ENCODE measurements at places on chromosomes 7 and 10.

DNA sequence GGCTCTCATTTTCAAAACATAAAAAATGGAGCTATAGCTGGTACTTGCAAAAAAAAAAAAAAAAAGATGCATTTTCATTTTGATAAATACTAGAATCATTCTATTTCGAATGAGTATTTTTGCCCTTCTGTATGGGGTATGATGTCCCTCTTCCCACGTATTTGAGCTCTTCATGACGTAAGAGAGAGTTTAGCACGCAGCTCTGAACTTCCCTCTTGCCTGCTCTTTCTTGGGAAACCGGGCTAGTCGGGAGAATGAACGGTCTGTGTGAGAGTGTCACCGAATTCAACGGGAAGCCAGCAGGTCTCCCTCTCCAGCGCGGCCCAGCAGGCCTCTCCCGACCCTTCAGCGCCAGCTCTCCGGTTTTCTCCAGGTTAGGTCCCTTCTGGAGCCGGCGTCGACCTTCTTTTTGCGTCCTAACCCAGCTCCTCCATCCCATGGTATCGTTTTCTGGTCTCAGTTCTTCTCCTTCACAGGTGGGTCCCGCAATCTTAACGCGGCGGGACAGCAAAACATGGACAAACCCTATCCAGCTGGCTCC, 159.2 kb upstream of the PITRM1 start:
- DNase-seq, result peak; percentile 28

GRCh38 chr7:140242057-140243031, 65.6 kb upstream of the KDM7A start:
- peak; percentile 56 for DNase-seq

- no peak for DNase-seq
Measured at GRCh38 chr10:127993056-127993690, 86.3 kb downstream of the PTPRE start.

DNA sequence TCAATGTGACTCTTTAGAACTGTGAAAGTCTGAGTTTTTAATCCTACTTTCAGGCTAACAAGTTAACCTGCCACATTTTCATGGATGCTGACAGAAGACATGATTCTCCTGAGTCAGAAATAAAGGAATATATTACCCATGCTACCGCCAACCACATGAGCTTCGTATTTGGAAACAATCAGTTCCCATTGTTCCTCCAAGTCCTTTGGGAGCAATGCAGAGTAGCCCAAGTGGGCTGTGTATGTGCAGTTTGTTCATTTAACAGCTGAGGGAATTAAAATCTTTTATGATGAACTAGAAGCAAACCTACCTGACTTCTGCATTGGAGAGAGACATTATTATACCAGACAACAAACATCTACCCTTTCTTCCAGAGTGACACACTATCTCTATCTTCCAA, 169.3 kb upstream of the BET1 start:
- no peak for DNase-seq

DNA sequence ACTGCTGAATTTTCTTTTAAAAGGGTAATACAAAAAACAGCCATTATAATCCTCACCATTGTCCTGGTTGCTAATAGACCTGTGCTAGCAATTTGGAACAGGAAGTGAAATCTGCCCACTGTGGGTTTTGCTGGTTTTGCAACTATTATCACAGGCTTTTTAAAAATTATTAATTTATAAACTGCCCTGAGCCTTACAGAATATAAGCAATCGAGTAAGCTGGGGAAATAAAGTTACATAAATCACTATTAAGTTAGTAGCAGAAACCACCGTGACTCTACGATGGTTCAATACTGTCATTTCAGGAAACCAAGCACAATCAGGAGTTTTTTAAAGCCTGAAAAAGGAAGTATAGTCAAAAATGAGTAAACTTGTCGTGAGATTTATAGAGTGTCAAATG, 62.3 kb downstream of the TMEM26 start:
- DNase-seq, result peak; percentile 85

DNA sequence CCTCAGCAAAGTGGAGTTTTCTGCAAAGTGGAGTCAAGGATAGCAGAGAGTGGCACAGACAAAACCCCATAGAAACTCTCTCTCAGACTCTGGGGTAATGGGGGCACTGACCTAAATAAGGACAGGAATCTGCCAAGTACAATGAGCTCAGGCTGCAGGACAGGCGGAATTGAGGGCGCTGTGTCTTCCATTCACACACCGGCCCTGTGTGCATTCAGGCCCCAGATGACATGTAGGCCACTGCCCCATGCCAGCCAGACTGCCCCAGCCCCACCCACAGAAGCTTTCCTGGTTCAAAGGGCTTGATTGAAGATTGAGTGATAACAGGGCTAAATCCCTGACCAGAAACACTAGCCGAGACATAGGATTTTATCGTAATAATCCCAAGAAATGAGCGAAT, 52.7 kb downstream of the EEPD1 start:
- no peak for DNase-seq

DNA sequence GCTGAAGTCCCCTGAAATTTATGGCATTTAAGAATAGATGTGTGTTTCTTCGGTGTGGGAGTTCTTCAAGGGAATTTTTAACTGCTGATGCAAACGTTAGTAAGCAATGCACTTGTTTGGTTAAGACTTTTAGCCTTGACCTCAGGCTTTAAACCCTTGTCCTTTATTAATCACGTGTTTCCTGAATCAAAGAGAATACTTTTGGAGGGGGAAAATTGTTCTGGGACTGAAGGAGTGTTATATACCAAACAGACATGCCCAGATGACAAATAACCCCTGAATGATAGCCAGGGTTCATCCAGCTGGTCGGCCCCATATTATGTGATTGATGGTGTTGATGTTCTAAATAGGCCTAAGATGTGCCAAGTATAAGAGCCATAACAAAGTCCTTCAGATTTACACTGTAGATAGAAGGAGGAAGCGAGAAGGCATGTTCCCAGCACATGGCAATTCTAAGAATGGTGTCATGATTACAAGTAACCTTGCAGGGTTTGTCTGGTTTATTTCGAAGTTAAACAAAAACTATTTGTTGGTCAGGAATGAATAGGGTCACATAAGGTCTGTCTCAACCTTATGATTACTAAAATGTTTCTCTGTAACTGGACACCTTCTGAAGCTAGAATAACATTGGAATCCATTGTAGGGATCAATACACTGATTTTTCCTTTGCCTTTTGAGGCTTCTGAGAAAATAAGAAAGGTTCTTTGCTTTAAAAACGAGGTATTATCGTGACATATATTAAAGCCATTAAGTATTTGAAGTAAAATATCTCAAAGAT, 124.2 kb upstream of the SEM1 start:
- no peak for DNase-seq

GRCh38 chr7:116591202-116592040, 66.6 kb downstream of the CAV1 start:
- peak; percentile 69 for DNase-seq

DNA sequence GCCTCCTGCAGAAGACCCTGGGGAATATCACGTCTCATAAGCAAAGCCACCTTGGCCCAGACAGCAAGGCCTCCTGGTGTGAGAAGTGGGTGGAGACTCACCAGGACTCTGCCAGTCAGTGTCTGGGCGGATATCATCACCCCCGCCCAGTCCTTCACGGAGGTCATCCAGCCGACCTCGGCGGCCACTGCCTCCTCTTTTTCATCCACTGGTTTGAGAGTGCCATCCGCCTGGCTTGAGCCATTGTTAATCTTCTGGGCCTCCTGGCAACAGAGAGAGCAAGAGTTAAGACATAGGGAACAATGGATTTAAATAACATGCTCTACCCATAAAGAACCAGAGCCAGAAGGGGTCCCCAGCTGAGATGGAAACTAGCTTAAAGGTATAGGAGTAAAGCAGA, 233.8 kb downstream of the KCNMA1 start:
- DNase-seq, result no peak

- DNase-seq, result no peak
Measured at GRCh38 chr10:2048337-2048973, 311.1 kb upstream of the ADARB2 start.

DNA sequence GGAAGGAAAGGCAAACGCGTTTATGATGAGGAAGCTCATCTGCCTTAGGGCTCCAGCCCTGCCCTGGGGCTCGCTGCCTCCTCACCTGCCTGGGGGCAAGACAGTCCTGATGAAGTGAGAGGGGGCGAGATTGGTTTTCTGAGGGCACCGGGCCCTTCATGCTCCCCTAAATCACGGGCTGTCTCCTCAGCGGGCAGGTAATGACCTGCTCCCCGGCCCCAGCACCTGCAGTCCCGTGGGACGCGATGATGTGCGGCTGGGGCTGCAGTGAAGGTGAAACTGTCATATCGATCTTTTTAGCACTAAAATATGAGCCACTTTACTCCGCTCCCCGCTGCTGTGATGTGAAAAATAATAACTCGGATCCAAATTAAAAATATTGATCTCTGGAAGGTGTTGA, 120.2 kb downstream of the INPP5A start:
- no peak for DNase-seq

DNA sequence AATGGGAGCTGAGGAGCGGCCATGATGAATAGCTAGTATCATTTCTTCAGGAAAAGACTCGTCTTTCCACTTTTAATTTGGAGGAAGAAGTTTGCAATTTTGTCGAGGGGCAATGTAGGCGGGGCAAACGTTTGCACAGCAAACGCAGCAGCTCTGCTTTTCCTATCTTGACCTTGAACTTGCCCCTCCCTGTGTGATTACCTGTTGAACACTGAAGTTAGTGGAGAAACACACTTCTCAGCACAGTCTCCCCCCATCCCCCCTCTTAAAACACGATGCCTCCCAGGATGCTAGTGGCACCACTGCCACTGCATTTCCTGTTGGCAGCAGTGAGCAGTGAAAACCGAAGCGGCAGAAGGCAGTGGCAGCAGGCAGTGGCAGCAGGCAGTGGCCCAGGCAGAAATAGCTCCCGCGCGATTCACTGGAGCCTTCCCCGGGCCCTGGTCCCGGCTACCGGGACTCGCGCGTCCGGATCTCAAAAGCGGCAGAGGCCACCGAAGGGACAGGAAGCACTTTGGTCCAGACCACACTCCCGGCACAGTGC, at the start of gene EPDR1:
TSS of gene EPDR1 (plus strand) at position 336 of the 544 bp plus-strand sequence. CDS start 300 bp downstream, outside the sequence.
- DNase-seq, result peak; percentile 81

DNA sequence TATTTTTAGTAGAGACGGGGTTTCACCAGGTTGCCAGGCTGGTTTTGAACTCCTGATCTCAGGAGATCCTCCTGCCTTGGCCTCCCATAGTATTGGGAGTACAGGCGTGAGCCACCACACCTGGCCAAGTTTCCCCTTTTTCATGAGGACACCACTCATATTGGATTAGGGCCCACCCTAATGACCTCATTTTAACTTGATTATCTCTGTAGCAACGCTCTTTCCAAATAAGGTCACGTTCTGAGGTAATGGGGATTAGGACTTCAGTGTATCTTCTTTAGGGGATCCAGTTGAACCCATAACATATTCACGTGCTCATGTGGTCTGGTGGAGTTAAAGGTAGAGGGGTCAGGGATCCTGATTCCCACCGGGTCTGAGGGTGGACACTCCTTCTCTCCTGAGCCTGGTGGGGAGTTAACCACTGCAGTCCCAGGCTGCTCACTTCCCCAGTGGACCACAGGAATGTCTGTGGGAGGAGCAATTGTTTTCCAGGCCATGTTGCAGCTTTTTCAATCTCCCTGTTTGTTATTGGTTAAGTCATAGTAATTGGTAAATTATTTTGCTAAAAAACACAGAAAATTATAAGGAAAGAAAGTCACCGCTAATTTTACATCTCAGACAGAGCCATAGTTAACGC, 130.5 kb downstream of the GRK5 start:
- no peak for DNase-seq

DNA sequence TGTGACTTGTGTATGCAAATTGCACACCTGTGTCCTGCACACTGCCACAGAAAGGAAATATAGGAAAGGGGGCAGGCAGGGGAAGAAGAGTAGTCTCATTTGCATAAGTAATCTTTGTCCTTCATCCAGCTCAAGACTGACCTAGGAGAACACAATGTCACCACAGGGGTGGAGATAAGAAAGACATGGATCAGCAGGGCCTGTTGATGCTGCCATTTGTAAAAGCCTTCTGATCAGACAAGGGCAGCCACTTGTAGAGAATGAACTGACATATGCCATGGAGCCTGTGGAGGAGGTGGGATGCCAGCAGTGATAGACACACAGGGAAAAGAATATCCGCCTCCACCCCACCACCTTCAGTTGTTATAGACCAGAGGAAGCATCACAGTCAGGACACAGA, 528.9 kb downstream of the HTR7 start:
- no peak for DNase-seq

- DNase-seq, result peak; percentile 90
Measured at GRCh38 chr7:101602484-101603241, 26.4 kb downstream of the MYL10 start.

- DNase-seq, result no peak
Measured at GRCh38 chr7:36668750-36669149, 55.5 kb downstream of the AOAH start.
